NCI-H1417 treated with DMSO at 0.1 percent for 48 hours (cell line): ENCODE measurements at places on chromosomes 5 and 9.

DNA sequence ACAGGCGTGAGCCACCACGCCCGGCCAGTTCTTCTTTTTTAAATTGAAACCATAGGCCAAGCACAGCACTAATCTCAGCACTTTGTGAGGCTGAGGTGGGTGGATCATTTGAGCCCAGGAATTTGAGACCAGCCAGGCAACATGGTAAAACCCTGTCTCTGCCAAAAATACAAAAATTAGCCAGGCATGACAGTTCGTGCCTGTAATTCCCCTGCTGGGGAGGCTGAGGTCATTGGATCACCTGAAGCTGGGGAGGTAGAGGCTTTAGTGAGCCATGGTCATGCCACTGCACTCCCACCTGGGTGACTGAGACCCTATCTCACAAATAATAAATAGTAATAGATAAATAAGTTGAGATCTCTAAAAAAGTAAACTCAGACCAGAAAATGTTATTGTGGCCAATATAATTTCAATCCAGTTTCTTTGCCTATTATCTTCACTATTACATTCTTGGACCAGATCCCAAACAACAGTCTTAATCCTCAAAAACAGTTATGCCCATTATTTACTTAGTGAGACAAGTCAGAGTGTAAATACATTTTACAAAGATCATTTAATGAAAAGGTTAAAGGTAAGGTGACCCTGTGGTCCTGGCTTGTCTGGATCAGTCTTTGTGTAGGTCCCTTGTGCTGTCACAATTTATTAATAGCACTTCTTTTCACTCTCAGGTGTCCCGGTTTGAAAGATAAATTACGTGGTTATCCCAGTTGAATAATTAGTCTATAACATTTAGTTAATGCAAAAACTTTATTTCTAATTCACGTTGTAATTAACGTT is 53.6 kb downstream of the RAB24 start:
- DNase-seq = no peak

- no peak for DNase-seq
These were observed 215.3 kb downstream of the SLIT3 start for GRCh38 chr5:169085636-169086035.

- DNase-seq = no peak
These were observed 14.8 kb downstream of the TGFBI start for GRCh38 chr5:136043551-136043950.

- no peak for DNase-seq
These were observed 55.0 kb downstream of the HAPLN1 start for GRCh38 chr5:83665631-83666030.

GRCh38 chr5:77904362-77904761 is 128.2 kb upstream of the TBCA start:
- DNase-seq = no peak

- no peak for DNase-seq
These were observed 384.1 kb downstream of the DMRT2 start for GRCh38 chr9:1434052-1434767.

- DNase-seq = no peak
These were observed 461.2 kb downstream of the TLR4 start for GRCh38 chr9:118165451-118165850.

DNA sequence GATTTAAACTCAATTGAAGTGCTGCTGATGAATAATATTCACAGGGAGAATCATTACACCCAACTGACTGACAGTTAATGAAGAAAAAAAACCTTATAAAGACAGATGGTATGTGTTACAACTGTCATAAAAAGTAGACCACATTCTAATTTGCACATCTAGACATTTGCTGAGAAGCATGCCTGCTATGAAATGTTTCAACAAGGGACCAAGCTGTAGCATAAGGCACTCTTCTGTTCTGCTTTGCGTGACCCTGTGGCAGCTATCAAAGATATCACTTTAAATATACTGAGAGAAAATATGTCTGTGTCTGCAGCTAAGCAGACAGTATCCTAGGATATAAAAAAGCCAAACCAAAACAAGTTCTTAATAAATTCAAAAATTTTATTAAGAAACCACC is 153.7 kb downstream of the TMEM232 start:
- DNase-seq = no peak

DNA sequence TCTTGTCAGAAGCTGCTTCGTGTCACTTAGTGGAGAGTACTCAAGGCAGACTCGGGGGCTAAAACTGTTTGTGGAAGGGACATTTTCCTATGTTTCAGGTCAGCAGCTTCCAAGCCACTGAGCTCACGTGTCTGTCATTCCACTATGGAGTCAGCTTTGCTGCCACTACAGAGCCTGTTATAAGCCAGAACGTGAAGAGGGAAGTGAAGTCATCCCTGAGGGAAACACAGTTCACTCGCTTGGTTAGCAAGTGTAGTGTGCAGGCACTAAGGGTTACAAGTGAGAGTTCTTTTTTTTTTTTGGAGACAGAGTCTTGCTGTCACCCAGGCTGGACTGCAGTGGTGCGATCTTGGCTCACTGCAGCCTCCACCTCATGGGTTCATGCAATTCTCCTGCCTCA is 24.5 kb upstream of the LTC4S start:
- no peak for DNase-seq

DNA sequence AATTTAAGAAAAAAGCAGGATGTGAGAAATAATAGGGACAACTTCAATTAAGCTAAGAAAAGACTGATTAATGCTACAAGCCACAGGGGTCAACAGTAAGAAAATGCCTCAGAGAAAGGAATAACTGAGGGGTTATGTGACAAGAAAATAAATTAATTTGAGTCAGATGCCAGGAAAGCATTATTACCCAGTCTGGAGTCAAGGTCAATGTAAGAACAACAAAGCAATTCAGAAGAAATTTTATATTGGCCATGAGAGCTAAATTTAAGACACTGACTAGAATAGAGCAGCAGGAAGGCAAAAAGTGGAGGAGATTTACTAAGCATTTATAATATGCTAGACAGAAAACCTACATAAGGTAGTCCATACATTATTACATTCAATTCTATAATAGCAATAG is 73.5 kb downstream of the CDH10 start:
- DNase-seq = no peak

- no peak for DNase-seq
These were observed 67.8 kb downstream of the SGCD start for GRCh38 chr5:156394642-156395305.

DNA sequence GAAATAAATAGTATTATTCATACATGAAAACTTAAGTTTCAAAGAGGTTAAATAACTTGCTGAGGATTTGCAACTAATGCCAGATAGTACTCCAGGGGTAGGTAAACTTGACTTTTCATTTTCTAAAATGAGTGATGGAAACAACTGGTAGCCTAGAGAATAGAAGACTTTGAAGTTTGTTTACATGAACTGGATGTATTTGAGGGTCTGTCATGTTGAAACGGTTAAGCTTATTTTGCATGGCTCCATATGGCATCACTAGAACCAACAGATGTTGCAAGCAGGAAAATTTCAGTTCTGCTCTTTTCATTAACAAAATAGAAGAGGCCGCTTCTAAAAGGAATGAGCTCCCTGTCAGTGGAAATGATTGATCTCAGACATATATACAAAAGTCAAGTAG is 105.1 kb upstream of the SGCD start:
- no peak for DNase-seq

GRCh38 chr9:129902740-129903134 is 67.5 kb downstream of the USP20 start:
- no peak for DNase-seq

DNA sequence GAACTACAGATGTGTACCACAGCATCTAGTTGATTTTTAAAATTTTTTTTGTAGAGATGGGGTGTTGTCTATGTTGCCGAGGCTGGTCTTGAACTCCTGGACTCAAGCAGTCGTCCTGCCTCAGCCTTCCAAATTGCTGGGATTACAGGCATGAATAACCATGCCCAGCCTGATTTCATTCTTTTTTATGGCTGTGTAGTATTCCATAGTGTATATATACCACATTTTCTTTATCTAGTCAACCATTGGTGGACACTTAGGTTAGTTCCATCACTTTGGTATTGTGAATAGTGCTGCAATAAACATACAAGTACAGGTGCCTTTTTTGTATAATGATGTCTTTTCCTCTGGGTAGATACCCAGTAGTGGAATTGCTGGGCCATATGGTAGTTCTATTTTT is 3.8 kb downstream of the RCL1 start:
- no peak for DNase-seq

DNA sequence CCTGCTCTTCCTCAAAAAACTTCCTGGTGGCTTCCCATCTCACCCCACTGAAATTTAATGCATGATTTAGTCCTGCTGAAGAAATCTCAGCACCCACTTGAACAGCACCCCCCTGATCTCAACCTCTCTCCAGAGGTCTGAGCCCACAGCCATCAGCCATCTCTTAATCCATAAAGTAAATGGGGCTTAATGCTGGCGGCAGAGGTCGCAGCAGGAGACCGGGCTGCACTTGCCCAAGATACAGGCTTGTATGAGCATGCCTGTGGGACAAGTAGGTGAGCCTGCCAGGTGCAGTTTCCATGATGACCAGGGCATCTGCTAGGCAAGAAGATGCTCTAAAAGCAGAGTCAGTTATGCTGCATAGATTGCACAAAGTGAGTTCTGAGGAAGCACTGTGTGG is 52.4 kb upstream of the CTXN3 start:
- no peak for DNase-seq

GRCh38 chr5:173746047-173746646 is 129.7 kb upstream of the BOD1 start:
- no peak for DNase-seq

DNA sequence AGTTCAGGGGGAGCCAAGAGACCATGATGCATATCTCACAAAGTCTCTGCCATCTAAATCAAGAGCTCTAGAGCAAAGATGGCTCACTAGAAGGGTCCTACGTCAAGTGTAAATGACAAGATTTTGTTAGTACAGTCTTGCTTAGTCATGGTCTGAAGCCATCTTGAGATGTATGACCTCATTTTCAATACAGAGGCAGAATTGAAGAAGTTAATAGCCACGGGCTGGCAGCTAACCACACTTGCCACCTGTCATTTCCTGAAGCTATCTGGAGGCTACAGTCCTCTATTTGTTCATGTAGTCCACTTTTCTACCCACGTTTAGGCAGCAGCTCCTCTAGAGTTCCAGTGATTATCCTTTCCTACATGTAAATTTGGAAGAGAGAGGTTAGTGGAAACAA is 231.7 kb upstream of the CDH12 start:
- no peak for DNase-seq

- DNase-seq = no peak
These were observed 68.9 kb downstream of the BOD1 start for GRCh38 chr5:173547579-173547978.

- DNase-seq = no peak
These were observed 32.3 kb downstream of the SHISAL2B start for GRCh38 chr5:64722588-64722987.

DNA sequence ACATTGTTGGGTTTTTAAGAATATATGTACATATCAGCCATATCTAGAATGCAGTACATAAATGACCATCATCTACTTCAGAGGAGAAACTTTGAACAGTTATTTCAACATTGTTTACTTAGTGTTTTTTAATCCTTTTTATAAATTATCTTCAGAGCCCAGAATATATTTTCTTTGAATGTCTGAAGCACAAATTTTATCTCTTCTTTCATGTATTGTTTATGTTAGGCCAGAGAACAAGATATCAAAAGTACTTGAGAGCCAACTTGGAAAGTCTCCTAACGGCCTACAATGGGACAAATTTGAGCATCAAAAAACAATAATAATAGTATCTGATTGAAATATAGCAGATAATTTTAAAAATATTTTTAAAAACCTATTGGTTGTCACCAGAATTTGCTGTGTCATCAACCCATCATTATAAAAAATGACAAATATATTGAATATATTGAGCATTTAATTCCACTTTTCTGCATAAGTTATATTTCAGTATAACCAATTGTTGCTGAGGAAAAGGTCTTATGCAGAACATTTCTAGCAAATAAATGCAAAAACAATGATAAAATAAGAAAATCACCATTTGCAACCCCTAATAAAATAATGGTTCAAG is 67.5 kb upstream of the CCNG1 start:
- no peak for DNase-seq

DNA sequence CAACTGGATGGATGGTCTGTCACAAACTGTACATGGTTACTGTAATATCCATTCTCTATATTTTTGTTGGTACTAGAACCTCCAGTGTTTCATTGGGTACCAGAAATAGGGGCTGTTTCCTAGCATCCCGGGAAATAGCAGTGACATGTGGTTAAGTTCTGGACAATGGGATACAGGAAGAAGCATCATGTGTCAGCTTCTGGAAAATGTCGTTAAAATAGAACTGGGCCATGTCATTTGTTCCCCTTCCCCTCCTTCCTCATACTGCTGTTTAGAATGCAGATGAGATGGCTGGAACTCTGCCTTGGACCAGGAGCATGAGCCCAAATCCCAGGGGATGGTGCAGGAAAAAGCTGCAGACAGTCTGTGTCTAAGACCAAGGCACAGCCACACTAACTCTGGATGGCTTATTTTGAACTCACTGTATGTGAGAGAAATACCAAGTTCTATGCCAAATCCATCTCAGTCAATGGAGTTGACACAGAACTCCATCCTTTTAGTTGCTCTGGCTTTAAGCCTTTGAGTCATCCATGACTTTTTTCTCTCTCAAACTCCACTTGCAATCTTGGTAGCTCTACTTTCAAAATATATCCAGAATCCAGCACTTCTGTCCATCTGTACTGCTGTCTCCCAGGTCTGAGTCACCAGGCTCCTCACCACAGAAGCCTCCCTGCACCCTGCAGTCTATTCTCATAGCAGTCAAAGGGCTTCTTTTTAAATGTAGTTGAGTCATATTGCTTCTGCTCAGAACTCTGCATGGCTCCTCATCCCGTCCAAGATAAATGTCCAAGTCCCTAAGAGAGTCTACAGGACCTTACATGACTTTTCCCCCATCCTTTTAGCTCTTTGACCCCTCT is 184.2 kb downstream of the NSG2 start:
- DNase-seq = no peak

- no peak for DNase-seq
These were observed 76.3 kb upstream of the IQGAP2 start for GRCh38 chr5:76326577-76327302.

DNA sequence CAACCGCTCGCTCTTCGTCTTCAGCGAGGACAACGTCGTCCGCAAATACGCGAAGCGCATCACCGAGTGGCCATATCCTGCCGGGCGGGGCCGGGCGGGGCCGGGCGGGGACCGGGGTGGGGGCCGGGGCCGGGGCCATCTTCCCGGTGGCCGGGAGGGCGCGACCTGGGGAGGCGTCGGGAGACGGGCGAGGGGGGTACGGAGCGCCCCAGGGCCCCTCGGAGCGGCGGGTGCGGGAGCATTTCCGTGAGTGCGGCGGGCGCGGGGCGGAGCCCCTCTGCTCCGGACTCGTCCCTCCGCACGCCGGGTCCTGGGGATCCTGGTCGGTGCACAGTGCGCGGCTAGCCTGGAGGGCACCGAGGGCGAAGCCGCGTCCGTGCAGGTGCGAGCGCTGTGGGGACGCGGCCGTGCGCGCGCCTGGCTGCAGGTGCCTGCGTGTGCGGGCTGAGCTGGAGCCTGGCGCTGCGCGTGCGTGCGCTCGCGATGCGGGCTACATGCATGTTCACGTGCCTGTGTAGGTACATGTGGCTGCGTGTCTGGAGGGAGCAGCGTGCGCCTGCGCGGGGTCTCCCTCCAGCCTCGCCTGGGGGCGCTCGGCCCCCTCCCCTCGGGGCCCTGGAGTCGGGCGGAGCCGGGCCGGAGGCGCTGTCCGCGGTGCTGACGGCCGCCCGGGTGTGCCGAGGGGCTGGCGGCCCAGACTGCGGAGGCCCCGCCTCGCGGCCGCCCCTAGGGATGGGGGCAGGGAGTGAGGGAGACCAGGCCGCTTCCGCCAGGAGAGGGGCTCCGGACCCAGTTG is 762 bp downstream of the CACNA1B start:
- DNase-seq = peak; percentile 8

- no peak for DNase-seq
These were observed 272.0 kb downstream of the HSPA4 start for GRCh38 chr5:133323494-133324457.
